ENCODE measurements at places on chromosomes 16 and 17. TPM values are rescaled to one million over a fixed set of nuclear protein-coding genes. Genes with fewer than 3 reads are reported as not detected.

TMEM220 gene
- 22.2 TPM for total RNA-seq

ALOX12 gene
- 0.25 TPM for total RNA-seq

KRT25 gene
- total RNA-seq: 1.3 TPM

PRCD gene
- 3.8 TPM for total RNA-seq

CNGB1 gene
- 0.87 TPM for total RNA-seq

SRCIN1 gene
- total RNA-seq: 8.9 TPM

WNK4 gene
- total RNA-seq: 1.4 TPM

CCL16 gene
- total RNA-seq: not detected

ZNF19 gene
- 44.6 TPM for total RNA-seq

DNA sequence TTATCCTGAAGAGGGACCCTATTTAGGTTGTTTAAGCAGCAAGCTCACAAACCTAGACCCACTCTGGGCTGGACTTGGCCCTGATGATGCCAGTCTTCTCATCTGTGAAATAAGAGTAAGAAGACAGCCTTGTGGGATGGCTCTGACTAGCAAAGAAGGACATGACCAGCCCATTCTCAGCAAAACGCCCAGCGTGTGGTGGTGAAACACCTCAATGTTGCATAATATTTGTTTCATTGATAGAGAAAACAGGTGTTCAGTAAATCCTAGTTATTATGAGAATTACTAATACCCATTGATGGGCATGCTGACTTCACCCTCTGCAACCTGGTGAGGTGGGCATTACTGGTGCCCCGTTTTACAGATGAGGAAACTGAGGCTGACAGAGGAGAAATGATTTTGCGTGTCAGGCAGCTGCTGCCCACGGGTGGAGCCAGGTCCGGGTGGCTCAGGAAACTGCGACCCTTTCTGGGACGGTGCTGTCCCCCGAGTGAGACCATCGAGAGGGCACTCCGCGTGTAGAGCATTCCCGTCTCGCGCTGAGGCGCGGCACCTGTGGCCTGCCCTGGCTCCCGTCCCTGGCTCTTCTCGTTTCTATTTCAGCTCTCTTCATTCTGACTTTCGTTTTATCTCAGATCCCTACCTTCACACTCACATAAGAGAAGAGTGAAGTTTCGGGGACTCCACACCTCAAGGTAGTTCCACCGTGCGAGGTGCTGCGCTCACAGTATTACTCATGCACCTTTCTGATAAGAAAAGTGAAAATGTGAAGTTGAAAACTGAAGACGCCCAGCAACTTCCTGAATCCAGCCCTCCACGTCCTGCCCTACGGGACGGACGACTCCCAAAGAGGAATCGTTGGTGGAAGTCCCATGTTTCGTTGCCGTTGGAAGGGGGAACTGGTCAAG lies 48.5 kb downstream of the IRF8 start:
- no peaks in the 10 kb centered on the region for H3K27me3 ChIP-seq
- H3K4me1 ChIP-seq: no peaks in the 10 kb centered on the region
- H3K27ac ChIP-seq: no peak overlapping the region
- no peak for DNase-seq
- H3K4me3 ChIP-seq: no peak overlapping the region
- H3K36me3 ChIP-seq: no peaks in the 10 kb centered on the region

GRCh38 chr16:72854267-72854959 lies 193.5 kb downstream of the ZFHX3 start:
- no peaks in the 10 kb centered on the region for H3K36me3 ChIP-seq
- DNase-seq: no peak
- peak overlapping the region; percentile 36 for H3K27ac ChIP-seq
- H3K4me1 ChIP-seq: no peaks in the 10 kb centered on the region

GRCh38 chr17:78559749-78560368 lies 17.3 kb downstream of the DNAH17 start:
- H3K4me3 ChIP-seq: no peak overlapping the region
- H3K27me3 ChIP-seq: no peaks in the 10 kb centered on the region
- no peak for DNase-seq

DNA sequence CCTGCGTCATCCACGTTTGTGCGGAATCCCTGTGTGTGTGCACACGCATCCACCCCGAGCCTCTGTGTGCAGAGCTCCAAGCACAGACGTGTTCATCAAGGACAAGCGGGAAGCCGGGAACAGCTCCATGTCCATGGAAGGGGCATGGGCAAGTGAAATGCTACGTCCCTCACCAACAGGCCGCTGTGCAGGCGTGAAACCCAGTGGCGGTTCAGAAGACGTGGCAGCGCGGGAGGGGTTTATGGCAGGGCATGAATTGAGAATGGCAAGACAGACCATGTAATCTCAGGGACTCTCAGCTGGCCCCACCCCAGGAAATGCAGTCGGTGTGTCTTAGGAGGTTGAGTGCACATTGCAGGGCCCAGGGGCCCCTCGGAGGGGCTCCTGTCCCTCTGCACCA lies 52.7 kb downstream of the TBC1D16 start:
- no peak overlapping the region for H3K4me3 ChIP-seq
- peaks cover 35% of the 10 kb centered on the region for H3K4me1 ChIP-seq
- no peak overlapping the region for H3K27ac ChIP-seq

DNA sequence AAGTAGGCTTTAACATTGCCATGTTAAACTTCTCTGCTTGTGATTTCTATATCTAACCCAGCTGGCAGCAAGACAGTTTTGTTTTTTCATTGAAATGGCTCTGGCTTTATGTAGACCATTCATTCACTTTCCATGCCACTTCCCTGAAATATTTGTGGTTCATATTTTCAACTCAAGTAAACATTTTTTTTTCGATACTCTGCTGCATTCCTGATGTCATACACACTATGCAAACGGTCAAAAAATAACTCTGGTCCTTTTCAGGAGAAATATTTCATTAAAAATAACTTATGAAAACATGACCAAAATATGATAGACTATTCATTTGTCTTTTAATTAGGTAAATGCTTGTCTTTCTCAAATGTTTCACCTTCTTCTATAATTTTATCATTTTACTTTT lies 116.3 kb downstream of the USP22 start:
- H3K4me1 ChIP-seq: no peaks in the 10 kb centered on the region
- no peak overlapping the region for H3K27ac ChIP-seq
- no peak for DNase-seq
- H3K36me3 ChIP-seq: no peaks in the 10 kb centered on the region
- H3K27me3 ChIP-seq: no peaks in the 10 kb centered on the region

- no peak overlapping the region for H3K27ac ChIP-seq
- no peaks in the 10 kb centered on the region for H3K36me3 ChIP-seq
- no peak for DNase-seq
- no peak overlapping the region for H3K4me3 ChIP-seq
- H3K4me1 ChIP-seq: peaks cover 12% of the 10 kb centered on the region
Observed at GRCh38 chr17:44547625-44548267, 9.5 kb upstream of the FZD2 start.

DNA sequence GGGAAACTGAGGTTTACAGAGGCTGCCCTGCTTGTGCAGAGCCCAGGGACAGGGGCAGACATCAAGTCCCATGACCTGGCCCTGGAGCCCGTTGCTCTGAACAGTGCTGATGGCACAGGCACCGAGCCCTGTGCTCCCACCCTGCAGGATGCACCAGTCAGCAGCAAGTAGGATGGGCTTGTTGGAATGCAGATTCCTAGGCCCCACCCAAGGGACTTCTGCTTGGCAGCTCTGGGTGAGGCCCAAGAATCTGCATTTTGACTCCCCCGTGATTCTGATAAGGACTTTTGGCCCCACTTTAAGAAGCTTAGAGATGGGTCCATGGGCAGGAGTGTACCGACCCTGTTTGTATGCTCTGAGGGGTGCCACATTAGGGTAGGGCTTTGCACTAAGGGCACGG lies 23.3 kb downstream of the LASP1 start:
- H3K36me3 ChIP-seq: no peaks in the 10 kb centered on the region

GRCh38 chr17:55420067-55420775 lies 1.4 kb downstream of the MMD start:
- peak overlapping the region; percentile 89 for H3K27ac ChIP-seq

DNA sequence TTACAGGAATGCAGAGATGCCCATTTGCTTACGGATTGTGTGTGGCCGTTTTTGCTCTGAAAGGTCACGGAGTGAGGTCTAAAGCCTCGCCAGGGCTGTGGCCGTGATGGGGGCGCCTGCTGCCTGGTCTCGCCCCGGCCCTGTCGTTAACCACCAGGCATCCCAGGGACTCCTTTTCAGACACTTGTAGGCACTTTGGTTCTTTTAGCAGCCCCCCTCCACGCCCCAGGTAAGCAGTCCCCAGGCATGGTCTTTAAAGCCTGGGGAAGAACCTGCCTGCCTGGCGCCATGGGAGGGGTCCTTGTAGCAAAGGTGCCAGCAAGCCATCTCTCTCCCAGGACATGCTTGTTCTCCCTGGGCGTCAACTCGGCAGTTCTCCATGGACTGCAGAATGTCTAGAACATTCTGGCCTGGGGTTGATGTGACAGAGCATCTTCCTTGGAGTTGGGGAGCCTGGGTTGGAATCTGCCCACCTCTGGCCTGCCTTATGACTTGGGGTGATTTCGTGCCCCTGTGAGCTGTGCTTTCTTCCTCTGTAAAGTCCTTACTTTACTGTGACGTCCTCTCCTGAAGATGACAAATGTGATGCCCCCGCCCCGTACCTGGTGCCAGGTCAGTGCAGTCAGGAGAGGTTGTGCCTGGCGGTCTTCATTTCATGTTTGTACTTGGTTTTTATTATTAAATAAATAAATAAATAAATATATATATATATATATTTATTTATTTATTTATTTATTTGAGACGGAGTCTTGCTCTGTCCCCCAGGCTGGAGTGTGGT lies 5.4 kb downstream of the KCTD5 start:
- no peaks in the 10 kb centered on the region for H3K27me3 ChIP-seq
- no peak overlapping the region for H3K4me3 ChIP-seq
- peaks cover 16% of the 10 kb centered on the region for H3K4me1 ChIP-seq
- H3K27ac ChIP-seq: no peak overlapping the region
- DNase-seq: no peak

DNA sequence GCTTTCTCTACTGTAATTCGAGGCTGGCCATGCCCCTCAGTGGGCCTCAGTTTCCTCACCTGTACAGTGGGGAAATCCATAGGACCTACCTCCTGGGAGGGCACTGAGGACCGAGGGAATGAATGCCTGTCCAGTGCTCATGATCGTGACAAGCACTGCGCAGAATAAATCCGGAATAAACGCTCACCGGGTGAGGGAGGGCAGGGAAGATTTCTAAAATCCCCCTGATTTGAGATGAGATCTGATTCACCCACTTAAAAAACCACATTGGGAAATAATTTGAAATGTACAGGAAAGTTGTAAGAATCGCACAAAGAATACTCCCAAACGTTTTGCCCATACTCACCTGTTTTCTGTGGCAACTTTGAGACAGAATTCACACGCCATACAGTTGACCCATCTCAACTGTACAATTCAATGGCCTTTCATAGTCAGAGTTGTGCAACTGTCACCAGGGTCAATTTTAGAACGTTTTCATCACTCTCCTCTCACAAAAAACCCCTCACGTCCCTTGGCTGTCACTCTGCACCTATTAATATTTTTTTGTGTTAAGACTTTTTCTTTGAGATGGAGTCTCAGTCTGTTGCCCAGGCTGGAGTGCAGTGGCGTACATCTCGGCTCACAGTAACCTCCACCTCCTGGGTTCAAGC lies 49.8 kb downstream of the IRF8 start:
- no peak overlapping the region for H3K4me3 ChIP-seq
- no peak for DNase-seq
- no peak overlapping the region for H3K27ac ChIP-seq
- H3K36me3 ChIP-seq: no peaks in the 10 kb centered on the region
- no peaks in the 10 kb centered on the region for H3K4me1 ChIP-seq

DNA sequence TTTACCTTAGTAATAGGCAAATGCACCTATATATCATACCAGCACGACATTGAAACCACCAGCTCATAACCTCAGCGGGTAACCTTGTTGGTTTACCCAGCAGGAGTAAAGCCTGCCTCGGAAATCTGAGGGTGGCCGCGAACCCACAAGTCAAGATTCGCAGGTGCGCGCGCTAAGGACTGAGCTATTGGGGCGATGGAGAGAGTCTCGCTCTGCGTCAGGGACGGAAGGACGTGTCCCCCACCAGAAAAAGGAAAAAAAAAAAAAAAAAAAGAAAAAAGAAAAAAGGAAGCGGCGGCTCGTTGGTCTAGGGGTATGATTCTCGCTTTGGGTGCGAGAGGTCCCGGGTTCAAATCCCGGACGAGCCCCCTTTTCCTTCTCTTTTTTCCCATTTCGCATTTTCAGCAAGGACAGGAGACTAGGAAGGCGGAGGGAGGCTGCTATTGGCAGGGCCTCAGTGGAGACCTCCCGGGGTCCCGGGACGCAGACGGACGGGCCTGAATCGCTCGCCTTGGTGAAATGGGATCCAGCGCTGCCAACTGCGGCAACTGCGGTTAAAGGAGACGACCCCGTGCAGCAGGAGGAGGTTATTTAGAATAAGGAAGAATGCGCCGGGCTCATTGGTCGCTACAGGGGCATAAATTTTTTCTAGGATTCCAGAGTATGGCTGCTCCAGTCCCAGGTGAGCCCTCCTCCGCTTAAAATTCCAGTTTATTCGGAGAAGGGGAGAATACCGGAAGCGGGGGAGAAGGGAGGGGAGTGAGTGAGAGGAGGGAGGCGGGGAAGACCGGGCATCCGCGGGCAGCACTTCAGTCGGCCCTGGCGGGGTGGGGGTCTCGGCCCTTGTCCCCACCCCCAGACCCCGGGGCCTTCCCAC lies at the start of gene OR1F1:
OR1F1 (plus strand) TSS at position 407 of the 877 bp plus-strand sequence.
- no peak within 1 kb of the TSS for H3K27ac ChIP-seq
- peaks cover 1% of the 10 kb centered on the region for H3K4me1 ChIP-seq
- no peak for DNase-seq
- peaks cover 6% of the 10 kb centered on the region for H3K27me3 ChIP-seq
- no peaks in the 10 kb centered on the region for H3K36me3 ChIP-seq

- H3K27ac ChIP-seq: no peak overlapping the region
- no peaks in the 10 kb centered on the region for H3K27me3 ChIP-seq
- no peaks in the 10 kb centered on the region for H3K36me3 ChIP-seq
- peaks cover 14% of the 10 kb centered on the region for H3K4me1 ChIP-seq
- no peak for DNase-seq
Observed at GRCh38 chr17:44966348-44967025, 1.6 kb downstream of the C1QL1 start.

DNA sequence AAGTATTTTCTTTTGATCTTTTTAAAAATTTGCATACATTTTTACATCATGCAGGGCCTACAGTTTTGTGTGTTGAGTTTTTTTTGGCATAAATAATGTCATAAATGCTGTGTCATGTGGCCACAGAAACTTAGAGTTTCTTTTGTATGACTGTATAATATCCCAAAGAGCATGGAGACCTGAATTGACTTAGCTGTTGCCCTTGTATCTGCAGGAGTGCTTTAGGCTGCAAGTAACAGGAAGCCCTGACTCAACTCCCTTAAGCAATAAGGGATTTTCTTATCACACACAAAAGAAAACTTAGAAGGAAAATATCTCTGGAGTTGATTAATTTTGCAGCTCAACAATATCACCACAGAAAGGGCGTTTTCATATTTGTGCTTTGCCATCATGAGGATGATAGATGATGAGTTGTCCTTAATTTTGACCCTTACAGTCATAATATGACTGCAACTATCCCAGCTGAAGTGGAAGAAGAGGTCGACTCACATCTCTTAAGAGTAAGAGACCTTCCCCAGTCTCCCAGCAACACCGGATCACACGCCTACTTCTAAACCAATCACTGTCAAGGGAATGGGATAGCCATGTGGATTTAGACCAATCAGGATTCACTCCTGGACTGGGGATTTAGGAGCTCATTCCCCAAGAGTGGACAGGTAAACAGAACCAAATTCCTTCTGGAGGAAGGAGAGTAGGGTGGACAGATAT lies 138.9 kb downstream of the GSG1L start:
- no peaks in the 10 kb centered on the region for H3K27me3 ChIP-seq
- H3K27ac ChIP-seq: no peak overlapping the region
- no peaks in the 10 kb centered on the region for H3K36me3 ChIP-seq
- no peak for DNase-seq
- H3K4me3 ChIP-seq: no peak overlapping the region

- no peaks in the 10 kb centered on the region for H3K36me3 ChIP-seq
- H3K27me3 ChIP-seq: no peaks in the 10 kb centered on the region
- peaks cover 23% of the 10 kb centered on the region for H3K4me1 ChIP-seq
- H3K27ac ChIP-seq: no peak overlapping the region
- DNase-seq: peak; percentile 77
Observed at GRCh38 chr16:88505405-88506082, 52.5 kb downstream of the ZFPM1 start.

Measured in testis (tissue), 5 donors.